ENCODE measurements at places on chromosomes 3 and 15.

DNA sequence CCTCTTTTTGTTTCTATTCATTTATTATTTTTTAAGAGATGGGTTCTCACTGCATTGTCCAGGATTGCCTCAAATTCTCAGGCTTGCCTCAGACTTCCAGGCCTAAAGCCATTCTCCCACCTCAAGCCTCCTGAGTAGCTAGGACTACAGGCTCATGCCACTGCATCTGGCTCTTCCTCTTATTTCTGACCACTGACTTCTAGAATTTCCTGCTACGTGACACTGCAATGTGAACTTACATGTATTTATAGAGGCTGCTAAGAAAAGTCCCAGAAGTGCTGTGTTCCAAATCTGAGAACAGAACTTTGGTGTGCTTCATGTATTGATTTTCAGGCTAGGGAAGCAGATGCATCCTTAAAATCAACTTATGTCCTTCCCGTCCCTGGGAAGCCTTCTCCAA is 407.4 kb downstream of the RSL24D1 start:
- no peak for DNase-seq

- no peak for DNase-seq
Measured at GRCh38 chr3:15633159-15633558, 31.6 kb downstream of the BTD start.

DNA sequence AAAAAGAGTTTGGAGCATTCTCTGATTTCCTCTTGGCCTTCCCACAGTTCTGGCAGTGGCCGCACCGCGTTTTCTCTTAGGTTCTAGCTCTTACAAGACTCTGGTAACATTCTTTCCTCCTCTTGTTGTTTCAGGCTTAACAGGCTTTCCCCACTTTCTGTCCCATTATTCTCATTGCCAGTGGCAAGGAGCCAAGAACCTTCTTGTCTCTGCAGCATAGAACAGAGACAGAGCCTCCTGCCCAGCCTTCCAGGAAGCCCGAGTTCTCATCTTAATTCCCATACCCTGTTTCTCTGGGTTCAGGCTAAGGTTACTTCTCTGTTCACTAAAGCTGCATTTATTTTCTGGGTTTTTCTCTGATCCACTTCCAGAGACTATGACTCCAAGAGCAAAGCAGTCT is 61.1 kb downstream of the DUT start:
- no peak for DNase-seq

GRCh38 chr15:29665444-29666003 is 156.7 kb downstream of the TJP1 start:
- no peak for DNase-seq

DNA sequence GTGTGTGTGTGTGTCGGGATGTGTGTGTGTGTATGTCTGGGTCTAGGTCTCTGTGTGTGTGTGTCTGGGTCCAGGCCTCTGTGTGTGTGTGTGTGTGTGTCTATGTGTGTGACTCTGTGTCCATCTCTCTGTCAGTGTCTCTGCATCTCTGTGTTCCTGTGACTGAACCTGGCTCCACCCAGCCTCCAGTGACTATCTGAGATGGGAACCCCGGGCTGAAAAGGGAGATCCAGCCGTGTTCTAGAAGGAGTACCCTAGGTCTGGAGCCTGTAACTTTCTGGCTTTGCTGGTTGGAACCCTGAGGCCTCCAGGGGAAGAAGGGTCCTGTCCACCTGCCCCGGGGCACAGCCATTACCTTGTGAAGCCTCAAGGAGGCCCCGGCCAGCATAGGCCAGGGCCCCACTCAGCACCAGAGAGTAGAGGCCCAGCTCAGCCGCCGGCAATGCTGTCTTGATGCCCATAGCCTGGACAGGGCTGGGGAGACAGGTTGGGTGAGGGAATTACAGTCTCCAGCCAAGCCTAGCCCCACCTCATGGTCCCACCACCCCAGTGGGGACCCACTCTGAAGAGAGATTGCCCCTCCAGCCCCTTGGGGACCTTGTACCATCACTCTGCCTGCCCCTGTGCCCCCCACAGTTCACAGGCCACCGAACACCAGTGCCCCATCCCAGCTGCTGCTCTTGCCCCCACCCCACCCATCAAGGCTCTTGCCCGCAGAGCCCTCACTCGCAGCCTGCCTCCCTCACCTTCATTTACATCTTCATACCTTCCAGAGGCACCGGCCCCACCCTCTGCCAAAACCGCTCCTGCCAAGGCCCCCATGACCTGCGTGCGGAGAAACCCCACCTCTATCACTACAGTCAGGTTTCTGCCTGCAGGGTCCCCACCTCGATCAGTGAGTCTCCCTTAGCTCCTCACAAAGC is 2.0 kb downstream of the HHATL start:
- no peak for DNase-seq

DNA sequence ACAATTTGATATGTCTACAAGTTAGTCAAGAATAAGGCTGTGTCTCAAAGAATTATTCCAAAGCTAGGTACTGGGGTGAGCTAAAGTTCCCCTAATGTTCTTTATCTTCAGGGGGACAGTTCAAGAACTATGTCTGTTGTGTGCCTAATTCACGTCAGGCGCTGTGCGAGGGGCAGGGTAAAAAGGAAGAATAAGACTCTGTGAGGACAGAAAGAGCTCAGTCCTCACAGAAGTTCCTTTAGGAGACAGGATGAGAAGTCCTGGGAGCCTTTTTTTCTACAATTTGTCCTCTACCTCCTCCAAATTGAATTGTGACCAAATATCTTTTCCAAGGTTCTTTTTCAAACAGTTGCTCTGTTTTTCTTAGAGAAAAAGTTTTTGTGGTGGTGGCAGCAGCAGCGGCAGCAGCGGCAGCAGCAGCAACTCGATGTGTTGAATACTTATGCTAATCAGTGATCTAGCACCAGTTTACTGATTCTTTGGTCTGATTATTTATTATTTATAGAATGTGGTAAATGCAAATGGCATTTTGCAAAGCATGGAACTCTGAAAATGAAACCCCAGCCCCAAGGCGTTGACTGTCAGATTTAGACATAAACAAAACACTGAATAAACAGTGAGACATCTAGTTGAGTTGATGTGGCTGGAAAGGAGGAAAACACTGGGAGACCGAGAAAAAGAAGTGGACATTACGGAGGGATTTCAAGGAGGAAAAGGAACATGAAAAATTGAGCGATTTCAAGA is 88.6 kb downstream of the GTPBP8 start:
- DNase-seq = no peak

DNA sequence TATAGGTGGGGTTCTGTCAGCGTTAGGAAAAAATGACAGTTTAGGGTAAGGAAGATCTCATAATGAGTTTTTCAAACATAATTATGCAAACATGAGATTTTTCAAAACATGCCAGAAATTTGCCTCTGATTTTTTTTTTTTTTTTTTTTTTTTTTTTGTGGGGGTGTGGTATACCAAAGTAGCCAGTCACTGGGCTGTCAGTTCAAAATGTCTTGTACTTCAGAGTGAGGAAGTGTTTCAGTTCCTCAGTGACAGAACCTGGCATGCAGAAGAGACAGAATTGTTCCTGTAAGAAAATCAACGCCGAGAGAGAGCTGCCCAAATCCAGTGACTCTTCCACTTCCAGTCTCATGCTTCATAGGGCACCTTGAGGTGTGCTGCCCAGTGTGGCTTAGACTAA is 9.7 kb downstream of the NCBP2 start:
- no peak for DNase-seq

GRCh38 chr3:118970819-118971218 is 63.8 kb downstream of the IGSF11 start:
- no peak for DNase-seq
